Head of caudate nucleus (tissue), 42 donors: ENCODE measurements at places on chromosomes 3 and 15.
A peak's percentile ranks its signal among the peaks of the same experiment; 100 is the strongest.

DNA sequence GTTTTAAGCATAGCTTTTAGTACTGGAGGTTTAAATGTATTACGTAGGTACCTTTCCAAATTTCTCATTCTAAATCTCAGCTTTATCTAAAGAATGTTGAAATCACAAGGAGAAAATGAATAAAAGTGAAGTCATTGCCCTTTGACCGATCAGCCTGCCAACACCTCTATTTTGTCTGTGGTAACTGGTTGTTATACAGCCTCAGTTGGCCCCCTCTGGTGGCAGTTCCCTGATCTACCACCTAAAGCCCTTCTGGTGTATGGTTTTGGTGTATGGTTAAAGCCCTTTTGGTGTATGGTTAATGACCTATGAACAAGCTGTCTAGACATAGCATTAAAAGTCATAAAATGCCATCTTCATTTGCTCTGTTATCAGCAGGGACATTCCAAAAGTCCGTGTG is 378.2 kb upstream of the AZI2 start:
- peak; percentile 24 for DNase-seq

DNA sequence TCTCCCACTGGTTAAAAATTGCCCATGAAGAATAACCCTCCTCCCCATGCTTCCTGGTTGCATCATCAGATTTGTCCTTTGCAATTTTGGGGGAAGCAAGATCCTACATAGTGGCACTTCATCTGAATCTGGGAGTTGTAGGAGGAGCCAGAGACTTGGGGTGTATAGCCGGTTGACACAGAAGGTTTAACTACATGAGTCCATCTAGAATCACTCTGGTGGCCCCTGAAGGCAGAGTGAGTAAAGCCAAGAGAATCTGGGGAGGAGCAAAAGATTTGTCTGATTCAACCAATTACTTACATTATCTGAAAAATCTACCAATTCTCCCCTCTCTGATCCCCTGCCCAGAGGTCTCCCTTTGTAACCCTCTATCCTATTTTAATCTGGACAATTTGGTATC is 50.1 kb downstream of the SYN2 start:
- DNase-seq, result no peak

- no peak for DNase-seq
Measured at GRCh38 chr3:133274477-133274876, 125.4 kb upstream of the BFSP2 start.

DNA sequence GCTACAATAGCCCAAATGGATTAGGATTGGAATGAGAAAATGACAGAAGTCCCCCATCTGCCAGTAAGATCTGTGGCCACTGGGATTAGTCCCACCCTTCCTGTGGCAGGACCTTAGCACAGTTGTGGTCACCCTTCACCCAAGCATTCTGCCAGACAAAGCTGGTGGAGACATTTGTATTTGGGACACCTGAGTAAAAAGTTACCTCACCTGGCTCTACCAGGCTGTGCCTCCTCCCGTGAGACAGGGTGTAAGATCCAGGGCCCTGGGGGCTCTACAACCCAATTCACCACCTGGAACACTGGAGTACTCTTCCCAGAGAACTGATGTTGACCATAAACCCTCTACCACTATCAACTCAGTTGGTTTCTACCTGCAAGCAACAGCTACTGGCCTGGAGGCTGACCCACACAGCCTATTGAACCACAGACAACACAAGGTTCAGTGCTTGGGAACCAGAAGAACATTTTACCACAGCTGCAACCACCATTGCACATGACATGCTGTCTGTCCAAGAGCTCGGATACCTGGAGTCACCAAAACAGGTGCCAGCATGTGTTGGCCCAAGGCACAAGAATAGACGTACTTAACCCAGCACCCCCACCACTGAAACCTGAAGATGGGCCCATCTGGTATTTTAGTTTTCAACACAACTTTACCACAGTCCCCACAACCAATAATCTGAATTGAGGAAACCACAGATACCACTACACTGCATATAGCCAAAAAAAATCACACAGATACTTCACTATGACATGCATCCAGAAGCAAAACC is 1686.7 kb downstream of the SI start:
- no peak for DNase-seq

- DNase-seq, result no peak
Measured at GRCh38 chr3:43871627-43872245, 181.0 kb downstream of the ABHD5 start.

GRCh38 chr3:154195620-154196356 is 74.6 kb downstream of the ARHGEF26 start:
- no peak for DNase-seq

DNA sequence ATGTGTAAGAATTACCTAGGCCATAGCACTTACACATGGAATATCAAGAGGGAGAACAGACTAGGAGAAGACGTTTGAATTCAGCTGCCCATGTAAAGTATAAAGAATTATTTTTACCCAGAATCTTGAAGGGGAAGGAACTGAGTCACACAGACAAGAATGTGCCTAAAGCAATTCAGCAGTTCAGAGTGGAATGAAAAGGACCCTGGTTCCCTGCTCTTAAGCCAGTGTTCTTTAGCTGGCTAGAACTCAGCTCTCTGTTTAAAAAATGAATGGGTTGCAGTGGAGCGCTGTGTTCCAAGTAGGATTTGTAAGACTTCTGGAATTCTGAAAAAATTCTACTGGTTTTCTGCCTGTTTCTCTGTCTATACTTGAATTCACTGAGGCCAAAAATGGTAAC is 440.2 kb downstream of the LPP start:
- DNase-seq, result no peak

GRCh38 chr3:170497207-170498095 is 78.8 kb downstream of the CLDN11 start:
- DNase-seq, result no peak
